Kidney epithelial cell (primary cell): ENCODE measurements at places on chromosomes 16 and 17. TPM values are rescaled to one million over a fixed set of nuclear protein-coding genes. Genes with fewer than 3 reads are reported as not detected.

LRRC37A gene
- 2.0 and 2.8 TPM in 2 replicates for total RNA-seq

SOX9 gene
- 65.9 and 80.0 TPM in 2 replicates for total RNA-seq

MMP25 gene
- total RNA-seq, result 0.17 TPM in 1 of 2 replicates, not detected in the other

TMIGD1 gene
- not detected in 2 replicates for total RNA-seq

MYO15B gene
- 4.3 and 5.9 TPM in 2 replicates for total RNA-seq

UBFD1 gene
- 135 and 170 TPM in 2 replicates for total RNA-seq

NETO2 gene
- total RNA-seq, result 41.9 and 42.6 TPM in 2 replicates

ITGA2B gene
- total RNA-seq, result 0.04 and 0.14 TPM in 2 replicates
